ENCODE measurements at places on chromosomes 3 and 15.

- no peak for DNase-seq
Measured at GRCh38 chr3:188534633-188535032, 380.7 kb downstream of the LPP start.

DNA sequence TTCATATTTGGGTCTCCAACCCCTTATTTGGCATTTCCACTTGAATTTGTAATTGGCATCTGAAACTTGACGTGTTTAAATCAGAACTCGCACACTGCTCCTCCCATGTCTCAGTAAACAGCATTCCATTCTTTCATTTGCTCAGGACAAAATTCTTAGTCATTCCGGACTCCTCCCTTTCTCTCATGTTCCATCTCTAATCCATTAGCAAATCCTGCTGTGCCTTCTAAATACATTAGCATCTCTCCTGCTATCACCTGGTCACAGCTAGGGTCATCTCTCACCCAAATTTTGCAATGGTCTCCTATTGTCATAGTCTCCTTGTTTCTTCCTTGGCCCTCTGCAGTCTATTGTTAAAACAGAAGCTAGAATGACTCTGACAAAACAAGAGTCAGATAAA is 119.9 kb upstream of the CADPS start:
- DNase-seq: no peak

DNA sequence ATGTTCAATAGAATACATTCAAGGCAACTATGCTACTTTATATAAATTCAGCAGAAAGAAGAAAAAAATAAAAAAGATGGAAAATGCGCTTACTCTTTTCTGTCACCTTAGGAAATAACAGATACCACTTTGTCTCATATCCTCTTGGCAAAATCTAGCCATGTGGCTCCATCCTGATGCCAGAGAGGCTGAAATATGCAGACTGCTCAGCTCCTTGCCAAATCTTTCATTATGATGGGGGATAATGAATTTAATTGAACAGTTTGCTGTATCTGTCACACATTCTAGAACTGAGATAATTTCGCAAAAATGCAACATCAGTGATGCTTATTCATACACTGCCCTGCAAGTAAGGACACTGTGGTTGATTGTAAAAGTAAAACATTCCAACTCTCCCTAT is 1081.5 kb downstream of the PLOD2 start:
- DNase-seq: no peak

- DNase-seq: no peak
Measured at GRCh38 chr15:58558777-58559176, 127.0 kb downstream of the LIPC start.

- DNase-seq: no peak
Measured at GRCh38 chr3:54304877-54305276, 182.5 kb downstream of the CACNA2D3 start.

- DNase-seq: no peak
Measured at GRCh38 chr3:157857440-157857839, 248.8 kb downstream of the SHOX2 start.

GRCh38 chr3:165390166-165390565 is 194.0 kb upstream of the SLITRK3 start:
- DNase-seq: no peak

GRCh38 chr15:97991972-97992541 is 31.6 kb downstream of the ARRDC4 start:
- no peak for DNase-seq

- no peak for DNase-seq
Measured at GRCh38 chr15:27082526-27082925, 111.5 kb downstream of the GABRG3 start.

DNA sequence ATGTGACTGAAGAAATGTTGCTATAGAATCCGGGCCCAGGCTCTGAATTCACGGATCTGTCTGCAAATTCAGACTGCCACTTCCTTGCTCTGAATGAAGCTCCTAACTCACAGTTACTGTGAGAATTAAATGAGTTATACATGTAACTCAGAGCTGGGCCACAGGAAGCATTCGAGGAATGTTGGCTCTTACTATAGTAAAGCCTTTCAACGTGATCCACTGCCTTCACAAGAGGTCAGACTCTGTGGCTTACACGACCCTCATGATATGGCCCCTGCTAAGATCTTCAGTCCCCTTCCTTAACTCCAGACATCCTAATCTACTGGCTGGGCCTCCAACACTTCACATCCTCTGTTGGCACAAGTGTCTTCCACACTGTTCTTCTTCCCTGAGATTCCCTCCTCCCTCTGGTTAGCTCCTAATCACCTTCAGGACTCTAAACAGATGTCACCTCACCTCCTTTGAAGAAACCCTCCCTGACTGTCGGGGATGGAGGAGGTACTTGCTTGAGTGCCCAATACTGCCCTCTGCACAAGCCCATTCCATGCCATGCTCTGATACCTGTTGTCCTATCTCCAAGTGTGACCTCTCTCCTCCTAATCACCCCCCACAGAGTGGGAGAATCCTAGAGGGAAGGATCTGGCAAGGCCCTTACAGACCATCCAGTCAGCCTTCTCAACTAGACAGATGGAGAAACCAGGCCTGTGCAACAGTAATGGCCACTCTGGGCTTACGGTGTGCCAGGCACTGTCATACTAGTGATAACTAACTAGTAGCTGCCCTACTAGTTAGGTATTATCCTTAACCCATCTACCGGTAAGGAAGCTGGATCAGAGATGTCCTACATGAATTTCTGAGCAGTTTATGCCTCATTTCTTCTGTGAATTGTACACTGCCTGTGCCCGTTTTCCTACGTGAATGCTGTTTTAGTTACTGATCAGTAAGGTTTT is 1.3 kb downstream of the ACTR8 start:
- DNase-seq: peak; percentile 38

- DNase-seq: no peak
Measured at GRCh38 chr15:29522373-29523276, 253.0 kb upstream of the NSMCE3 start.

GRCh38 chr3:66200786-66201185 is 20.0 kb upstream of the SLC25A26 start:
- DNase-seq: no peak

DNA sequence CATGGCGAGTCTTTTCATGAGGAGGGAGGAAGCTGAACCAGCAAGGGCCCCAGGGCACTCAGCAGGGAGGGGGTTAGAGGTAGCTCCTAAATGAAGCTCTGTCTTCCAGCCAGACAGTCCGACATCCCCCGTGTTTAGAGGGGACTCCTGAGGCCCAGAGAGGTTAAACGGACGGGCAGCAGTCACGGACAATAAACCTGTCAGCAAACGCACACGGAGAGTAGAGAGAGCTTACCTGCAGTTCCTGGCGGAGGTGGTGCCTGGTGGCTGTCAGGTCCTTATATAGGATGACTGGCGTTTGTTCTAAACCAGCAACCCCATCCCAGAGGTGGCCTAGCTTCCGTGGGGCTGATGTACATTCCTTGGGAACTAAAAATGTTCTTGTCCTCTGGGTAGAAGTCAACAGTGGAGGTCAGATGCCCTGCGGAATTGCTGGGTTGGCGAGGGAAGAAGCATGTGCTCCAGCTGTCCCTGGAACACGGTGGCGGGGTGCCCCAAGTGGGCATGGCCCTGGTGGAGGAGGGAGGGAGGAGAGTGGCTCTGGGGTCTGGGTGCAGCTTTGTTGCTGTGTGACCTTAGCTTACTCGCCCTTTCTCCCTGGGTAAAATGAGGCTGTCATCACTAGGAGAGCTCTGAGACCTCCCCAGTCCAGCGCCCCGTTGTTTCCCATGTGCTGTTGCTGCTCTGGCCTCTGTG is 2.1 kb downstream of the GHRL start:
- DNase-seq: no peak

DNA sequence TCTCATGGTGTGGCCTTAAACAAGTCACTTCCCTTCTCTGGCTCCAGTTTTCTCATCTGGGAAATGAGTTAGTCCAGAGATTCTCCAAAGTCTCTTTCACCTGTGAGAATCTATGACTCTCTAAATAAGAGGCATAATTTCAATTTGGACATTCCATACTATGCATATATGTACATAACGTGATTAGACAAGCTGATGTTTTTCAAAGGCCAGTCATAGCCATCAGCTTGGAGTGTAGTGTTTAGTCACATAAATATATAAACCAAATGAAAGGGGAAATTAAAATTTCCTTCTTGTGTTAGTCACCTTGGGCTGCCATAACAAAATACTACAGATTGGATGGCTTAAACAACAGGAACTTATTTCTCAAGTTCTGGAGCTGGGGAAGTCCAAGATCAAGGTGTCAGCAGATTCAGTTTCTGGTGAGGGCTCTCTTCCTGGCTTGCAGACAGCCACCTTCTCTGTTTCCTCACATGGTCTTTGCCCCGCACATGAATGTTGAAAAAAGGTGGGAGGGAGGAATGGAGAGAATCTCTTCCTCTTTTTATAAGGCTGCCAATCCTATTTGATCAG is 19.4 kb downstream of the TMEM41A start:
- no peak for DNase-seq

GRCh38 chr3:124115956-124116355 is 124.0 kb upstream of the ROPN1 start:
- DNase-seq: no peak

DNA sequence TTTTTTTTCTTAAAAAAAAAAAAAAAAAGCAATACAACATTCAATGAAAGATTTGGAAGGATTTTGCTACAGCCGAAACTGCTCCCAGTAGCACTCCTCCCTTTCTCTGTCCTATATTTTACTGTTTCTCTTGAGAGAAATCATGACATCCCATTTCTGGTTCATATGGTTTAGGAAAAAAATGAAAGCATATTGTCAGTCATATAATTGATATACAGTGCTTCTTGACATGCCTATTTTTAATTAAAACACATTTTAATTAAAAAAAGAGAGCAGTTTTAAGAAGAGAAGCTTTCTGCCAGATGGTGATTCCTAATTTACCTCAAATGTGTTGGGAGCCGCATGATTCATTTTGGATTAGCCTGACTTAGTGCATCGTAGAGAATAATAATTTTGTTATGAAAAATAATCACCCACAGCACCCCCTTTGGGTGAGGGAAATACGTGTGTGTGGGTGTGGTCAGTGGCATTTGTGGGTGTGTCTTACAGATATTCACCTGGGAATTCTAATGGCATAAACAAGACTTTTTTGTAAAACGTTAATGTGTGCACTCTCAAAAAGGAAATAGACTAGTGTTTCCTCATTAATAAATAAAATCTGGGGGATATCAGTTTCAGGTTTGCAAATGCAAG is 544.5 kb downstream of the MFSD1 start:
- DNase-seq: no peak

GRCh38 chr3:152828075-152828840 is 6.7 kb upstream of the P2RY1 start:
- peak; percentile 18 for DNase-seq

DNA sequence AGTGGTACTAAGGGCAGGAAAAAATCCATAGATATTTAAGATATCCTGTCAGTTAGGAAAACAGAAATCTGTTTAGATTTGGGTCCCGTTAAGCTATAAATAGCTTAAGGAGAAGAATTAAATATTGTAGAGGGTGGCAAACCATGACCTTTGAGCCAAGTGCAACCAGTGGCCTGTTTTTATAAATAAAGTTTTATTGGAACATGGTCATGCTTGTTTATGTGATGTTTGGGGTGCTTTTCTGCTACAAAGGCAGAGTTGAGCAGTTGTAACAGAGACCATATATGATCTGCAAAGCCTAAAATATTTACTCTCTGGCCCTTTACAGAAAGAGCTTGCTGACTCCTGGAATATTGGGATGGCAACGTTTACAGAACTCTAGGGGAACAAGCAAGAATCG is 66.3 kb downstream of the SQOR start:
- DNase-seq: no peak

GRCh38 chr15:64460206-64460723 is at the start of gene ZNF609:
Gene ZNF609, plus strand, starts transcription at chr15:64460578. Its CDS starts 38,842 bp downstream, at chr15:64499420.
- peak; percentile 95 for DNase-seq

GRCh38 chr15:74240002-74240568 is 4.0 kb downstream of the CCDC33 start:
- no peak for DNase-seq

DNA sequence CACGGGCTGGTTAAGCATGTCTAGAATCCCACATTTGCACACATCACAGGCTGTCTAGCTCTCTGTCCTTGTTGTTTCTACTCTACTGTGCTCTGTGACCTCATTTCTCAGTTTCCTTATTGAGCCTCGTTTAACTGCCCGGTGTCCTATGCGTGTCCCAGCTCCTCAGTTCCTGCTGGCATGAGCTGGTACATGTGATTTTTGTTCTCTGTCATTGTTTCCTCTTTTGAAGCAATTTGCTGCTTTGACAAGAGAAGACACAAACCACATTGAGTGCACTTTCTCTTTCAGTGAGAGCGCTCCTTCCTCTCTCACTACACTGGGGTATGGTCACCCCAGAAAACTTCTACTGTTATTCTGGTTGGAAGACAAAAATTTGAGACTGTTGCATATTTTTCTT is 563.5 kb downstream of the PDCD6IP start:
- DNase-seq: no peak

- DNase-seq: peak; percentile 58
Measured at GRCh38 chr15:69474291-69474690, 21.7 kb downstream of the RPLP1 start.

DNA sequence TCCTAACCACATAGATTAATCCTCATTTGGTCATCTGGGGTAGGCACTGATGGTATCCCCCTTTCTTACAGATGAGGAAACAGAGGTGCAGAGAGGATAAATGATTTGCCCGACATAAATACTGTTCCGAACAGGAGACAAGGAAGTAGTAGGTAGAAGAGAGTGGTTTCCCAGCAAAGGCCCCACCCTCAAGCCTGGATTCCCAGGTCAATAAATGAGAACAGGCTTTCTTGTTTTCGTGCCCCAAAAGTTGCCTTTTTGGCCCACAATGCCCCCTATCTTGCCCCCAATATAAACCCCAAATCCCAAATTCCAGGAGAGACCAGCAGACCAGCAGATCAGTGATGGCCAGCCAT is 125.5 kb upstream of the PRR20G start:
- DNase-seq: no peak

DNA sequence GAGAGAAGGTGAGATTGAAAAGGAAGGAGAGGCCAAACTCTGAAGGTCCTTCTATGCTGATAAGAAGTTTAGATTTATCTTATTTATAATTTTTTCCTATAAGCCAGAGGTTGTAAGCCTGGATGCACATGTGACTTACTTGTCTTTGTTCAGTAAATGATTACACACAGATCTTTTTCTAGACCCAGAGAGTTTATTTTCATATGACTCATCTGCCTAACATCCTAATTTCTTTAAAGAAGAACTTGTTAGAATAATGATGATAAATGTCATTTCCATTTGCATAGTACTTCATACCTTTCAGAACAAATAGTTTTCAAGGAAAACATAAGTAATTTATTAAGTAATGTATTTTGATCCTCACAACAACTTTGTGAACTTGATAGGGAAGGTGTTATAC is 434.8 kb upstream of the DPH6 start:
- peak; percentile 46 for DNase-seq

- DNase-seq: no peak
Measured at GRCh38 chr15:55084216-55084615, 112.5 kb downstream of the RSL24D1 start.

Data from mesenchymal stem cell (in vitro differentiated cells and primary cell).